ENCODE measurements at places on chromosomes 2 and 18. TPM values are rescaled to one million over a fixed set of nuclear protein-coding genes. Genes with fewer than 3 reads are reported as not detected.

SLC9A4 gene
- not detected for total RNA-seq

SPATS2L gene
- 63.5 TPM for total RNA-seq

SOCS6 gene
- total RNA-seq, result 18.5 TPM

TGFA gene
- 1.1 TPM for total RNA-seq

POTEJ gene
- total RNA-seq, result not detected

LCT gene
- total RNA-seq, result not detected

ACKR3 gene
- total RNA-seq, result 17.0 TPM

MRO gene
- 2.5 TPM for total RNA-seq

CDH19 gene
- total RNA-seq, result 69.6 TPM

ALK gene
- total RNA-seq, result 1.5 TPM

CPO gene
- 1.1 TPM for total RNA-seq

TRAK2 gene
- 46.8 TPM for total RNA-seq

DNA sequence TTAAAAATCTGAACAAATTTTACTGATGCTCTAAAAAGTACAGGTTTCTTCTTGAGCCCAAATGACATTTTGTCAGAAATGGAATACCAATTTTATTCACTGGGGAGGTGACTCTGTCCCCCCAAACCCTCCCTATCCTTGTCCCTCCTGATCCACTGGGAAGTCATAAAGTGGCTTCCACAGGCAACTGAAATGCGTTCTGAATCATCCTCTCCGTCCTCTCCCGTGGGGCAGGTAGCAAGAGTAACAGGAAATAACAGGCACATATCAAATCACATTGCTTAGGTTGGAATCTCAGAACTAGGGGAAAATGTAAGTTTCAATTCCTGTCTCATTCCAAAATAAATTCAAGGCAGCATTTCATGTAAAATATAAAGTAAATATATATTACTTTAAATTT lies 44.5 kb downstream of the MYL12B start:
- H3K4me1 ChIP-seq, result no peaks in the 10 kb centered on the region
- DNase-seq, result no peak
- H3K36me3 ChIP-seq, result no peaks in the 10 kb centered on the region
- H3K27me3 ChIP-seq, result no peaks in the 10 kb centered on the region

DNA sequence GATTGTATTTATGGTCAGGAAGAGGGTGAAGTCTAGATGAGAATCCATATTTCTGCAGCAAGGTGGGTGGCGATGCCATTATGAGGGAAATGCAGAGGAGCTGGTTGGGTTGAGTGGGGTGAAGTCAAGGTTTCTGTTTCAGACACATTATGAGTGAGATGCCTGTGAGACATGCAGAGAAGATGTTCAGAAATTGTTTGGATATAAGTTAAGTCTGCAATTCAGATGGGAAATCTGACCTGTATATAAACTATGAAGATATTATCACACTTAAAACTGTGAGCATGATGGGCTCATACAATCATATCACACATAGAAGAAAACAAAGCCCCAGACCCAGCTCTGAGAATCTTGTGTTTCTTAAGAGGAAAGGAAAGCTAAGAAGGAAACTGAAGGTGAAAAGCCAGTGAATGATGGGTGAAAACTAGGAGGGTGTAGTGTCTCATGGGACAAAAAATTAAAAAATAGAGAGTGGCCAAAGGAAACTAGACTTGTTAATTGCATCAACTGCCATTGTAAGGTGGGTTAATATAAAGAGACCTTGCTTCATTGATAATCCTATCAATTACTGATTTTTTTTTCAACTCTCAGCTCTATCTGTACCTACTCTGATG lies 14.2 kb downstream of the GALNT5 start:
- H3K27me3 ChIP-seq, result no peaks in the 10 kb centered on the region
- no peak overlapping the region for H3K27ac ChIP-seq
- H3K4me1 ChIP-seq, result no peaks in the 10 kb centered on the region
- no peak for DNase-seq
- H3K4me3 ChIP-seq, result no peak overlapping the region

GRCh38 chr2:157902692-157903091 lies 26.6 kb upstream of the ACVR1 start:
- H3K4me3 ChIP-seq, result no peak overlapping the region
- peaks cover 8% of the 10 kb centered on the region for H3K27me3 ChIP-seq
- H3K36me3 ChIP-seq, result no peaks in the 10 kb centered on the region
- no peak for DNase-seq
- H3K4me1 ChIP-seq, result no peaks in the 10 kb centered on the region

- no peaks in the 10 kb centered on the region for H3K27me3 ChIP-seq
- H3K36me3 ChIP-seq, result no peaks in the 10 kb centered on the region
- no peak for DNase-seq
- H3K27ac ChIP-seq, result no peak overlapping the region
- H3K4me1 ChIP-seq, result peaks cover 23% of the 10 kb centered on the region
- H3K4me3 ChIP-seq, result no peak overlapping the region
Observed at GRCh38 chr2:33273479-33273878, 203.0 kb upstream of the RASGRP3 start.

- no peaks in the 10 kb centered on the region for H3K27me3 ChIP-seq
- H3K36me3 ChIP-seq, result no peaks in the 10 kb centered on the region
- no peak overlapping the region for H3K4me3 ChIP-seq
Observed at GRCh38 chr2:108841506-108841905, 54.9 kb downstream of the CCDC138 start.

DNA sequence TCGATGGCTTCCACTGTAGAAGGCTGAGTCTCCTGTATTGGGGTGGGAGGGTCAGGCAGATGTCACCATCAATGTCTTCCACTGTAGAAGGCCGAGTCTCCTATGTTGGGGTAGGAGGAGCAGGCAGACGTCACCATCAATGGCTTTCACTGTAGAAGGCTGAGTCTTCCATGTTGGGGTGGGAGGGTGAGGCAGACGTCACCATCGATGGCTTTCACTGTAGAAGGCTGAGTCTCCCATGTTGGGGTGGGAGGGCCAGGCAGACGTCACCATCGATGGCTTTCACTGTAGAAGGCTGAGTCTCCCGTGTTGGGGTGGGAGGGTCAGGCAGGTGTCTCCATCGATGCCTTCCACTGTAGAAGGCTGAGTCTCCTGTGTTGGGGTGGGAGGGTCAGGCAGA lies 117.5 kb upstream of the TPO start:
- H3K27ac ChIP-seq, result no peak overlapping the region
- no peak overlapping the region for H3K4me3 ChIP-seq
- no peaks in the 10 kb centered on the region for H3K36me3 ChIP-seq
- H3K4me1 ChIP-seq, result no peaks in the 10 kb centered on the region
- H3K27me3 ChIP-seq, result no peaks in the 10 kb centered on the region

DNA sequence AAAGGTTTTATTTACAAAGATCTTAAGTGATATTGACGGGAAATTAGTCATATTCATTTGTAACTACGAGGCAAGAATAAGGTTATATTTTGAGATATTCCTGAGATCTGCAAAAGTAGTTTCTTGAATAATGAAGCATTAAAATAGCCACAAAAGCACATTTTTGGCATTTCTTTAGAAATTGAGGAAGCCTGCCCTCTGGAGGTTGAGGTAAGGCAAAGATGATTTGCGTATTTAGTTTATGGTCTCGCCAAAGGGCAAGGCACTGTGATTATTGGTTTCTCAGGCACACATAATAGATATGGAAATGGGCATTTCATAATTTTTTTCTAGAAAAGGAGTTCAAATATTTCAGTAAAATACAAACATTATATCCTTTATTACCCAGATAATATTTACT lies 143.7 kb upstream of the RPRM start:
- H3K4me1 ChIP-seq, result no peaks in the 10 kb centered on the region
- DNase-seq, result no peak
- no peaks in the 10 kb centered on the region for H3K36me3 ChIP-seq
- H3K27ac ChIP-seq, result no peak overlapping the region
- no peak overlapping the region for H3K4me3 ChIP-seq

- H3K4me1 ChIP-seq, result peaks cover 14% of the 10 kb centered on the region
- H3K27me3 ChIP-seq, result no peaks in the 10 kb centered on the region
- no peak overlapping the region for H3K27ac ChIP-seq
- peak; percentile 48 for DNase-seq
Observed at GRCh38 chr2:240429872-240430491, 5.5 kb upstream of the GPC1 start.

DNA sequence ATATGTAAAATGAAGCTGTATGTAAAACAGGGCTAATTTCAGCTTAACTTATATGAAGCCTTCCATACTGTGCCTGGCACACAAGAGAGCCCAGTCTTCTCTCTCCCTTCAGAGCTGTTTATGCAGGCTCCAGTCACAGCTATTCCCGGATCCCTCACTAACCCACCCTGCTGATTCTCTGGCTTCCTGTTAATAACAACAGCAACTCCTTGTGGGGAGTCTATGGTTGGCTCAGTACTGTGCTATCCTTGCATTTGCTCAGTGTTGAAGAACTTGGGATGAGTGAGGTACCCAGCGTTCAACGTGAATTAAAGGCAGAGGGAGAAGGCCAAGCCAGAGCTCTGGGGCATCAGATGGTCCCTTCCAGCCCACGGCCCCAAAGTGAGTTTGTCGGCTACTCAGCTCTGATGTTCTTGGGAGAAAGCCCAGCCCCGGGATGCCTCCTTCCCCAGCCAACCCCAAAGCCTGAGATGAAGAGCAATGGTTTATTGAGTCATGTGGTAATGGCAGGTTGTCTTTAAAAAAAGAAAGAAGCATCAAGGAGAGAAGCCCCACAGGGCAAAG lies 43.2 kb downstream of the PSD4 start:
- DNase-seq, result no peak
- no peaks in the 10 kb centered on the region for H3K27me3 ChIP-seq
- H3K4me1 ChIP-seq, result peaks cover 7% of the 10 kb centered on the region
- H3K4me3 ChIP-seq, result no peak overlapping the region

GRCh38 chr18:12741351-12741750 lies 38.5 kb downstream of the PSMG2 start:
- H3K27me3 ChIP-seq, result no peaks in the 10 kb centered on the region
- no peak overlapping the region for H3K27ac ChIP-seq
- H3K36me3 ChIP-seq, result no peaks in the 10 kb centered on the region

DNA sequence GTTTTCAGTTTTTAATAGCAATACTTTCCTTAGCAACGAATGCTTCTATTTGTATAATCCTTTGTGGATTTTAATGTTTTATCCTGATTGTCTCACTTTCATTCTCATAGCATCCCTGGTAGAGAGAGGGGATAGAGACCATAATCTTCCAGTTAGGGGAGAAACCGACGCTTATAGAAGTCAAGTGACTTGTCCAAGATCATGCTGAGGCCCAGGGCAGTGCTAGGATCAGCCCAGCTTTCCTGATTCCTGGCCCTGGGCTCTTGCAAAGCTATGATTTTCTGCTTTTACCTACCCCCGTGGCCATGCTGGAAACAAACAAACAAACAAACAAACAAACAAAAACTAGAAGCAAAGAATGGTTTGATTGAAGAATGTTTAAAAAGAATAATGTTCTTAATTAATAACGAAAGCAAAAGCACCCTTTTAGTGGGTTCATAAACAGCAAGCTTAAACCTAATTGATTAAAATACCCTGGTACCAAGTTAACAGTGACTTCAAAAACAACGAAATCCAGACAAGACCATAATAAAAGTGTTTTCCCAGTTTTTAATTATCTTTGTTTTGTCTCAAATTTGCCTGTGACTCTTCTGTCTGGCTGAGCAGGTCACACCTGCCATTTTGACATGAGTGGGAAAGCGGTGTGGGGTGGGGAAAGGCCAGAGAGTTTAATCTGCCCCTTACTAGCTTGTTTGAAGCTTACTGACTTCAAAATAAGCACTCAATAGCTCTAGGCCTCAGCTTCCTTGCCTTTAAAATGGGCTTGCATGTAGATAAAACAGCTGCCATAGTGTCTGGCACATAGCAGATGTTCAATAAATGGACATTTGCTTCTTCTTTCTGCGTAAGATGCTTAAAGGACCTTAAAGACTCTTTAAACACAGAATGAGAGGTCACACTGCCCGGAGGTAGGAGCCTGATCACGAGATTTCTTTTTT lies 116.6 kb upstream of the MYCN start:
- no peaks in the 10 kb centered on the region for H3K4me1 ChIP-seq
- H3K4me3 ChIP-seq, result no peak overlapping the region
- no peaks in the 10 kb centered on the region for H3K27me3 ChIP-seq
- no peak for DNase-seq
- no peak overlapping the region for H3K27ac ChIP-seq
- no peaks in the 10 kb centered on the region for H3K36me3 ChIP-seq

- DNase-seq, result no peak
- no peaks in the 10 kb centered on the region for H3K4me1 ChIP-seq
- no peaks in the 10 kb centered on the region for H3K27me3 ChIP-seq
- peak overlapping the region; percentile 95 for H3K27ac ChIP-seq
- peak overlapping the region; percentile 69 for H3K4me3 ChIP-seq
- H3K36me3 ChIP-seq, result no peaks in the 10 kb centered on the region
Observed at GRCh38 chr2:190533968-190534309, 583 bp downstream of the NEMP2 start.

DNA sequence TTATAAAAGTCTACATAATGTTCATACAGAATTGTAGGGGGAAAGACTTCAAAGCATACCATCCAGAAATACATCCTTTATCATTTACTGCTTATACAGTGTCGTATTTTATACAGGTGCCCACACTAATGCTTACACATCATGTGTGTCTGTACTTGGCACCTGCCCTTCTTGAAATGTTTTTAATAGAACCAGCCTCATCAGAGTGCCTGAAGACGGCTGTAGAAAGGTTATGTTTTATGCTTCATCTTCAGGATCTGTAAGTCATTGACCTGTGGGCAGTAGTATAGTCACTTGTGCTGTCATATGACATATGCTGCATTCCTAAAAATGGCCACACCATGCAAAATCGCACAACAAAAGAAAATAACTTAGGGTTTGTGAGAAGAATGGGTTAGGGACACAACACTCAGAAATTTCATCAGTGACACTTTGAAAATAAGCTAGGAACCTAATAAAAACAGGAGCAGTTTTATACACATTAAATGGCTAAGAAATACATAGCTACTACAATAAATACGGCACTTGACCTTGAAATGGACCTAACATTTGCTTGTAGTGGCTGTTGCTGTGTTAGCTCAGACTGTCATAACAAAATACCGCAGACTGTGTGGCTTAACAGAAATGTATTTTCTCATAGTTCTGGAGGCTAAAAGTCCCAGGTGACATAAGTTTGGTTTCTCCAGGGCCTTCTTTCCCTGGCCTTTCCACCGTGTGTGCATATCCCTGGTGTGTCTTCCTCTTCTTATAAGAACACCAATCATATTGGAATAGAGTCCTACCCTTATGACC lies 112.6 kb downstream of the CERS6 start:
- peak overlapping the region; percentile 38 for H3K27ac ChIP-seq
- no peak overlapping the region for H3K4me3 ChIP-seq
- no peak for DNase-seq
- H3K27me3 ChIP-seq, result no peaks in the 10 kb centered on the region
- H3K36me3 ChIP-seq, result no peaks in the 10 kb centered on the region

DNA sequence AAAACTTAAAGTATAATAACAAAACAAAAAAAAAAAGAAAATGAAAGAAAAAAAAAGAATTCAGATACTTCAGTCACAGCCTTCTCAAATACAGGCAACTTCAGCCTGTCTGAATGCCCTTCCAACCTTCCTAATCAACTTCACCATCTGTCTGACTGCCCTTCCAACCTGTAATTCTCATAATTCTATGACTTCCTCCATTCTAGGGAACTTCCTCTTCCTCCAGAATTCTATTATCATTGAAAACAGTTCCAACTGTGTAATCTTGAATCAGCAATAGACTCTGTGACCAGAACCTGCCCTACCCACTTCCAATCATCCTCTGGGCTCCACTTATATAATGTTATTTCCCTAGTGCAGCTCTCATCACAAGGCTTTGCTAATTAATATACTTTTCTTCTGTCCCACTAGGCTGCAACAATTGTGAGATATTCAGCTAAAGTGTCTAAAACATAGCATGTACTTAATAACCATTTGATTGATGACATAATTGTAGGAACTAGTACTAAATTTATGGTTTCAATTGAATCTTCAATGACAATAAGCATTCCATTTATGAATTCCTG lies 127.3 kb downstream of the UPP2 start:
- no peak for DNase-seq

- H3K4me3 ChIP-seq, result no peak overlapping the region
- H3K4me1 ChIP-seq, result peaks cover 7% of the 10 kb centered on the region
- no peak overlapping the region for H3K27ac ChIP-seq
- H3K36me3 ChIP-seq, result no peaks in the 10 kb centered on the region
Observed at GRCh38 chr2:38224181-38224580, 148.2 kb upstream of the CYP1B1 start.

Data from sigmoid colon (tissue), 7 donors.